HuH-7.5 (cell line): ENCODE measurements at places on chromosomes 1 and 21.

DNA sequence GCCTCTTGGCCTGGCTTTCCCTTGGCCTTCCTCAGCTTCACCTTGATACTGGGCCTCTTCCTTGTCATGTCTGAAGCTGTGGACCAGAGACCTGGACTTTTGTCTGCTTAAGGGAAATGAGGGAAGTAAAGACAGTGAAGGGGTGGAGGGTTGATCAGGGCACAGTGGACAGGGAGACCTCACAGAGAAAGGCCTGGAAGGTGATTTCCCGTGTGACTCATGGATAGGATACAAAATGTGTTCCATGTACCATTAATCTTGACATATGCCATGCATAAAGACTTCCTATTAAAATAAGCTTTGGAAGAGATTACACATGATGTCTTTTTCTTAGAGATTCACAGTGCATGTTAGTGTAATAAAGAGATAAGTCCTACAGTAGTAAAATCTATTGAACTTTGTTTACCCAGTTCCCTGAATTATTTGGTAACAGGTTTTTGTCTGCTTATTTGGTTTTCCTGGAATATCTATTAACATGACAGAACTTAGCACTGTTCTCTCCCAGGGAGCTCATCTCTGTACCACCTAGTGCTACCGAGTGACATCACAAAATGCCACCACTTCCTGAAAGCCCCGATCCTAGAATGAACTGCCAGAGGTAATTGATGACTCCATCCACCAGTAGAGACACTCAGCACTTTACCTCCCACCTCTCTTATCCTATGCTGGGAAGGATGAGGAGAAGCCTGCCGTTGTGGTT lies 22.2 kb downstream of the UBE2T start:
- DNase-seq: no peak

GRCh38 chr1:203590603-203591002 lies 36.0 kb upstream of the ATP2B4 start:
- no peak for DNase-seq

GRCh38 chr1:94056171-94056570 lies 64.8 kb downstream of the ABCA4 start:
- DNase-seq: no peak

GRCh38 chr21:37270576-37271365 lies 3.6 kb upstream of the VPS26C start:
- no peak for DNase-seq

DNA sequence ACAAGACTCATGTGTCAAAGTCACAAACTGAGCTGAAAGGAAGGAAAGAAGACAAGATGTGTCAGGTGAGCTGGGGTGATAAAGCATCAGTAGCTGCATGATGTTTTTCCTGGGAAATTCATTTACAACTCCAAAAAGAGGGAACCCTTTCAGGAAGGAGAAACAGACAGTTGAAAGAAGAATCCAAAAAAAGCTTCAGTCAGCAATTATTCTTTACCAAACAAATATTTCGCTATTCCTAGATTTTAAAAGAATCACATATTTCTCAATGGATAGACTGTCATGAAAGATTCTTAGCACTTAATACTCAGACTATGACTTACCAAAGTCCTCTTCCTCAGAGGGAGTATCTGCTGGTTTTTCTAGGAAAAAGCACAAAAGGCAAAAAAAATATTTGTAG lies 214.7 kb downstream of the SLC44A5 start:
- no peak for DNase-seq

DNA sequence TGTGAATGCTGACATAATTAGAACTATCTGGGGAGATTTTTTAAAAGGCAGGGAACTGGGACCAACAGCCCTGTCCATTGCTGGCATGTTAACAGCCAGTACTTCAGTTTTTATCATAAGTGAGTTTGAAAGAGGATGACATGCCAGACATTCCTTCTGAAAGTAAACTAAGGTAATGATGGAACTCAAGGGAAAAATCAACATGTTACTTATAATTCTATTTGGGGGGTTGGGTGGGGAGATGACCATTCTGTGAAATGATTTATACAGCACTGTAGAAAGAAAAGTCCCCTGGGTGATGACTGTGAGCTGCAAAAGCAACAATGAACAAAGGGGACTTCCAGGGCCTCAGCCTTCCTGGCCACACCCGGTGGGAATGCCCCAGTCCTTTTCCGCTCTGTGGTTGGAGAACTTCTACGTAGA lies 5.4 kb upstream of the LAMC2 start:
- DNase-seq: peak; percentile 18

DNA sequence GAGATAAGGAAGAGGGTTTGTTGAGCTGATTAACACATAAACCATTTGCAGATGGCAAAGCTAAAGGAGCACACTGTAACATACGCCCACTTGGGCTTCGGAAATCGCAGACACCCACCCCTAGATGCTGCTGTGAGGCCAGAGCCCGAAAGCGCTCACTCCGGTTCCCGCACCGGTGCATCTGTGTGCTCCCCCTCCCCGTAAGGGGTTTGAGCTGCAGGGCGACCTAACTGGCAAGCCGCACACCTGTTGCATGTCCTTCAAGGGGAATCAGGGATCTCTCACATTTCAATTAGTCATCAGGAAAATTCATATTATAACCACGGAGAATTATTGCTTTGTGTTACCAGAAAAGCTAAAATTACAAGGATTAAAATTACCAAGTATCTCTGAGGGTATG lies 1.4 kb upstream of the CFH start:
- no peak for DNase-seq

DNA sequence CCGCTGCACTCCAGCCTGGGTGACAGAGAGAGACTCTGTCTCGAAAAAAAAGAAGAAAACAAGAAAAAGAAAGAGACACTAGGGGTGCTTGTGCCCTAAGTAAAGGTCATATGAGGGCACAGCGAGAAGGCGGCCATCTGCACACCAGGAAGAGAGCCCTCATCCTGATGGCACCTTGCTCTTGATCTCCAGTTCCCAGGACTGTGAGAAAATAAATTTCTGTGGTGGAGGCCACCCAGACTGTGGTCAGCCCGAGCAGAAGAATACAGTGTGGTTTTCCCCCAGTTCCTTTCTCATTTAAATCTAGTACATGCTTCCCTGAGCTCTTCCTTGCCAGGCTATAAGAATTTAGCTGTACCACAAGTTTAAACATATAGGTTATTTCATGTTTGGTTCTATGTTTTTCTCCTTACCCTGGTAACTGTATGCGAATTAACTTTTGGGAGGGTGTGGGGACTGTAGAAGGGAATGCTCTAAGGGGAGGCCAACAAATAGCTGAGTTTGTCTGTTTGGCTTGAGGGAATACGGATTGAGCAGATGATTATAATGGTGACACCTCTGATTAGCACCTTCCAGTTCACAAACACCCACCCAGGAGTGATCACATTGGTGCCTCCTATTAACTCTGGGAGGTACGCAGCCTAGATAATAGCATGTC lies 119.6 kb upstream of the ERRFI1 start:
- DNase-seq: no peak

GRCh38 chr1:48016515-48016914 lies 19.3 kb upstream of the TRABD2B start:
- no peak for DNase-seq

GRCh38 chr1:13549521-13549920 lies 34.1 kb upstream of the PDPN start:
- DNase-seq: no peak

DNA sequence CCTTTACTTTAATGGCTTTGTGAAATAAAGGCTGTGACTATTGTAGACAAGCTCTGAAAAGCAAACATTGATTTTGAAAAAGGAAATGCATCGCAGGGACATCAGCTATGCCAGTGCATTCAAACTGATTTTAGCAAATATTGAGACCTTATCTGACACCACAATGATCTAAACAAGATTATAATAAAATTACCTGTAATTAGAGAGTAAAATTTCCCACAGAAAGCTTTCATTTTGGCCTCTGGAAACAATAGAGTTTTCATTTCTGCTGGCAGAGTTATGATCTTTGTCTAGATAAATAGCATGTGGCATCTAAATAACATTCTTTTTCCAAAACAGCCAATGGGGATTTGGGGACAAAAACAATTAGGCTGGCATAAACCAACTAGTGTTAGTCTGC lies 650.4 kb upstream of the PRMT6 start:
- no peak for DNase-seq

DNA sequence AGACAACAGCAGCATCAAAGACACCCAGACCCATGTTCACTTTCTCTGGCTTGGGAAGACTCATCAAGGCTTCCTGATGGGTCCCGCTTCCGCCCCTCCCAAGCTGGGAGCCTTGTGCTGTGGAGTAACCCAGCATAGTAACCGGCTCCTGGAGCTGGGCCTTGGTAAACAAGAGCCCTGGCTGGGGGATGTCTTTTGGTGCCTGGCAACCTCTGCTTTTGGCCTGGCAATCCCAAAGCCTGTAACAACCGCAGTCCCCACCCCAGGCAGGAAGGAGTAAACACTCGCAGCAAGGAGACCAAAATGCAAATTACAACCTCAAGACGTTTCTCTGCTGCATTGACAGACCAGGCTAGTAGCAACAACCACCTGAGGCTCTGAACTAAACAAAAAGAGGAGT lies 16.9 kb upstream of the THRAP3 start:
- no peak for DNase-seq

GRCh38 chr1:94463765-94464330 lies 45.7 kb downstream of the ABCD3 start:
- DNase-seq: peak; percentile 13

- no peak for DNase-seq
Observed at GRCh38 chr1:174692313-174692712, 244.5 kb downstream of the GPR52 start.

GRCh38 chr21:46252840-46253239 lies 24.3 kb upstream of the LSS start:
- no peak for DNase-seq

- no peak for DNase-seq
Observed at GRCh38 chr1:155016231-155016831, 13.7 kb downstream of the ZBTB7B start.

- DNase-seq: peak; percentile 22
Observed at GRCh38 chr1:114668784-114669561, 876 bp downstream of the DENND2C start.

- DNase-seq: no peak
Observed at GRCh38 chr1:155329980-155330598, 9.4 kb downstream of the RUSC1 start.

GRCh38 chr1:204161609-204162493 lies 4.3 kb downstream of the REN start:
- DNase-seq: no peak

GRCh38 chr1:48757363-48757762 lies 19.3 kb downstream of the BEND5 start:
- DNase-seq: no peak

DNA sequence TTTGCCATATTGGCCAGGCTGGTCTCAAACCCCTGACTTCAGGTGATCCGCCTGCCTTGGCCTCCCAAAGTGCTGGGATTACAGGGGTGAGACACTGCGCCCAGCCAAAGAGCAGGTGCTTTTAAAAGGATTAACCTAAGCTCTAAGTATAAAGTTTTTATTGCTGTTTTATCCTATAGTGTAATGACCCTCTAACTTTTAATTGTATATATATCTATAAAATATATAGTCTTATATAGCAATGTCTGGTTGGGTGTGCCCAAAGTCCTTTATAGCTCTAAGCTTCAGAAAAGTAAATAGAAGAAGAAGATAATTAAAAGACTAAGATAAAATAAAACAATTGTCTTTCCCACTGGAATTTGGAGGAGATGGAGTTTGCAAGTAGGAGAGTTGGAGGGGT lies 73.8 kb upstream of the ATP5PO start:
- DNase-seq: no peak

DNA sequence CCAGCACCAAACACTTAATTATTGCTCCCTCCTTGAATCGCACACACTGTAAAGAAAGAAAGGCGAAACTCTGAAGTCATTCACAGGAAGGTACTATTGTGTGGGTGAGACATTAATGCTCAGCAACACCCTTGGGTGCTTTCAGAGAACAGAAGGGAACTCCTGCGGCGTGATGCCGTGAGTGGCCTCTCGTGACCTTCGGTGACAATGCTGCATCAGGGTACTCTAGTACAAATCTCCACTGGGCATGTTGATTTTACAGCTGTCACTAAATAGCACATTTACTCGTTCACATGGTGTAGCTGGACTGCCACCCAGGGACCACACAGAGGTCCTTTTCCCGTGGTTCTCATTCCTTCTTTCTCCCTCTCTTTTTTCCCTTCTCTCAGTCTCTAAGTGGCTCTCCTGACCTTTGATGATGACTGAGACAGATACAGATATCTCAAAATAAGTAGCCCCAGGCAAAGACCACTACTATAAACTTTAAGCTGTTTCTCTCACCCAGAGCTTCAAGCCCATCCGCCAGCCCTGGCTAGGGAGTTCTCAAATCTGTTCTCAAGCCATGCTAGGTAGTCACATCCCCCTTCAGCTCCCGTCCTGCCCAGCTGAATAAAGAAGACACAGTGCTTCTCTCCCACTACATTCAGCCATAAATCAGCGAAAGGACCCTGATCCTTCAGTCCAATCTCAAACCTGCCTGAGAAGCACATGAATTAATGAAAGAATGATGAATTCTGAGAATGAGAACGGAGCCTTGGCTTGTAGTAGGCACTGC lies 223.4 kb upstream of the FMN2 start:
- DNase-seq: no peak

- DNase-seq: no peak
Observed at GRCh38 chr1:67174716-67175284, 8.5 kb downstream of the IL23R start.

GRCh38 chr1:59331686-59332620 lies 35.1 kb downstream of the FGGY start:
- no peak for DNase-seq

- no peak for DNase-seq
Observed at GRCh38 chr1:31726715-31727114, 22.9 kb upstream of the COL16A1 start.

- peak; percentile 37 for DNase-seq
Observed at GRCh38 chr1:17370618-17371017, 1.4 kb upstream of the PADI6 start.

- no peak for DNase-seq
Observed at GRCh38 chr1:184302346-184302745, 84.5 kb upstream of the C1orf21 start.

DNA sequence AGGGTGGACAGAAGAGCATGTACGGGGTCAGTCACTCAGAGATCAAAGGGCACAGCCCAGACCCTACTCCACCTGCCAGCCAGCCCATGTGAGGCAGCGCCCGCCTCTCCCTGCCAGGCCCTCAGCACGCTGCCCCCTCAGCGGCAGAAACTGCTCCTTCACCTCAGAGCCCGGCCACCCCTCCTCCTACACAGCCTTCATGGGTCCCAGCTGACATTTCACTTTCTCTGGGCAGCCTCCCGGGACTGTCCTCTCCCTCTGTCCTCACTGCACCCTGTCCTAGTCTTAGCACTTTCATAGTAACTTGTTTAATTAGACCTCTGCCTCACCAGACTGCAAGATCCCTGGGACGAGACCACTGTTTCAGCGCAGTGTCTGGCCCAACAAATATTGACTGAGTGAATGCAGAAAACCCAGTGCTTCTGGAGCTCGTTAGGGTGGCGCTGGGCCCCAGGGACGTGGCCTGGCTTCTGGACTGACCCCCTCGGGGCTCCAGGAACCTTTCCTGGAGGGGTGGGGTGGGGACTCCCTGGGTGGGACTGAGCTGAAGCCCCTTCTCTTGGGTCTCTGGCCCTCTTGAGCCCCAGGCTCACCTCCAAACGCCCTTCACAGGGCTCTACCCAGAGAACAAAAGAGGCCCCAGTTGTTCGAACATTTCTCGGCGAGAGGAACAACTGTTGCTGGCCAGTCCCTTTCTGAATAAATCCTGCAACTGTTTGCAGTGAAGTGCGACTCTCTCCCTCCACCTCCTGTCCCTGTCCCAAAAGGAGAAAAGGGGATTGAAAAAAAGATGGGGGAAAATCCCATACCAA lies 114.9 kb downstream of the CASZ1 start:
- no peak for DNase-seq

GRCh38 chr21:31985398-31985797 lies 112.6 kb downstream of the HUNK start:
- no peak for DNase-seq

- DNase-seq: no peak
Observed at GRCh38 chr1:180247580-180247979, 17.5 kb downstream of the LHX4 start.
